ENCODE measurements at places on chromosomes 11 and 22.

- DNase-seq = no peak
Observed at GRCh38 chr11:12140186-12140793, 29.9 kb downstream of the MICAL2 start.

- no peak for DNase-seq
Observed at GRCh38 chr11:124207102-124207792, 24.1 kb downstream of the OR10D3 start.

DNA sequence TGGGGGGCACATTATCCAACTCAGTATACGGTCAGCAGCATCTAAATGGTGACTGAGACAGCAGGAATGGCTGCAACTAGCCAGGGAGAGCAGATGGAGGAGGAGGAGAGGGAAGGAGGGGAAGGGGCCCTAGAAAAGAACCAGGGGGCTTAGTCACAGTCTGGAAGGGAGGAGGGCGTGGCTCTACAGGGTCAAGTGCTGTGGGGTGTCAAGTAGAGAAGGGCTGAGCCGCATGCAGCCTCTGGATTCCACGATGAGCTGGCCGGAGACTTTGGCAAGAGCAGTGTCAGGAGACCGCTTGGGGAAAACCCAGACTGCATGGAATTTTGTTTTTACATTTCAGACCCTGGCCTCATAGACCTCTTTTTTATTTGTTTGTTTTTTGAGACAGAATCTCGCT is 25.8 kb upstream of the PPFIA1 start:
- DNase-seq = no peak

GRCh38 chr11:95230810-95231126 is 234 bp downstream of the SESN3 start:
- no peak for DNase-seq

GRCh38 chr22:48907591-48907990 is 920.1 kb downstream of the BRD1 start:
- no peak for DNase-seq

- DNase-seq = no peak
Observed at GRCh38 chr11:74845978-74846517, 97.4 kb downstream of the RNF169 start.

All from T-helper 9 cell (primary cell).